ENCODE measurements at places on chromosomes 3 and 15. TPM values are rescaled to one million over a fixed set of nuclear protein-coding genes. Genes with fewer than 3 reads are reported as not detected.

Gene EFCC1
- 12.1 TPM for total RNA-seq

Gene TFRC
- total RNA-seq = 478 TPM

Gene CAPN3
- total RNA-seq = 47.2 TPM

Gene SAMD7
- total RNA-seq = not detected

Gene ZDHHC19
- total RNA-seq = 1.0 TPM

Gene EPHB1
- 3.0 TPM for total RNA-seq

Gene MRPL3
- total RNA-seq = 48.4 TPM

Gene FGF7
- 24.2 TPM for total RNA-seq

Gene ARRDC4
- 52.8 TPM for total RNA-seq

Gene MON1A
- total RNA-seq = 9.7 TPM

Gene POPDC2
- total RNA-seq = 1.5 TPM

Gene AADAC
- 5.6 TPM for total RNA-seq

Gene ZNF80
- total RNA-seq = not detected

Gene AHSG
- not detected for total RNA-seq

DNA sequence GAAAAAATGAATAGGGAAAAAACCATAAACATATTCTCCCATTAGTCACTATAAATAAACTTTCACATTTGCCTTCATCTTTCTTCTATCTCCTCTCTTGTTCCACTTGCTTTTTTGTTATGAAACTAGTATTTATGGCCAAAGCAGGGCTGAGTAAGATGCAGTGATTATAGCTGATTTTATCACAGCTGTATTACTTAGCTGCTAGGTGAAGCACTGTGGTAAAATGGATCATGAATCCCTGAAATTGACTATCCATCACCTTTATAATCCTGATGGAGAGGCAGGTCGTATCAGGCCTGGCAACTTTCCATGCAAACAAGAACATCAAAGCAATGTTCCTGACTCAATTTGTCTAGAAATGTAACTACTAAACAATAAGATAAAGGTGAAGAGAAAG is 471.6 kb downstream of the TUSC7 start:
- no peak for DNase-seq

DNA sequence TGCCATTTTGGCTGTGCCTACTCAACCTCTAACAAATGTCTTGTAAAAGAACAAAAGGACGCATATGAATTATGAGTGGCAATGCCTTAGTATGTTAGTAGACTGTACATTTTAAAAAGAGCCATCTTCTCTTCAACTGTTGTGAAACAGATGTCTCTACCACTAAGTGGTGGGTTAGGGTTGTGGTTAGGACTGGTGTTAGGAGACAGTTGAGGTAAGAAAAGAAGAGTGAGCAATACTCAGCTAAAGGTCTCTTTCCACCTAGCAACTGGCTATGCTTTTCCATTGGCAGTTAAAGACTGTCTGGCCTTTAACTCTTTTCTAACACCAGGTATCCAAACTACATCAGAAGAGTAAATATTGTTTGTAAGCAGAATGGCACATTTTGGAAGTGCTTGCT is 221.7 kb upstream of the TBC1D5 start:
- no peak for DNase-seq

DNA sequence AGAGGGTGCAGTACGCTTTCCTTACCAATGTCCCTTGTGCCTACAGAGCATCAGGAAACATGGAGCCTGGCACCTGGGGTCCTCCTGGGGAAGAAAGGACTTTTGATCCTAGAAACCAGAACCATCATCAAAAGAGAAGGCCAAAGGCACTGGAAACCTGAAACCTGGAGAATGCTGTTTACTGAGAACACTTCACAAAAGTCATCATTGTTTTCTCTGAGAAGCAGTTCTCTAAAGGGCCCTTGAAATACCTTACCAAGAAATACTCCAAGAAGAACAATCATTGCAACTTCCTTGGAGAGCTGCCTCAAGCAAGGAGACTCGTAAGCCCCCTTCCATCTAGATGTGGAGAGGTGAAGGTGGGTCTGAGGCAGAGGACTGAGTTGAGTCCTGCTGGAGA is 66.0 kb downstream of the TLE3 start:
- no peak for DNase-seq

GRCh38 chr3:12558706-12559105 is 1.8 kb downstream of the MKRN2 start:
- DNase-seq = no peak

- DNase-seq = no peak
These were observed 246.5 kb downstream of the LRRN1 start for GRCh38 chr3:4045756-4046155.

GRCh38 chr15:70617076-70617910 is 146.1 kb downstream of the UACA start:
- DNase-seq = no peak

GRCh38 chr3:10286596-10287295 is 6.0 kb downstream of the GHRL start:
- DNase-seq = no peak

GRCh38 chr3:17894434-17895060 is 152.1 kb upstream of the TBC1D5 start:
- DNase-seq = peak; percentile 50

DNA sequence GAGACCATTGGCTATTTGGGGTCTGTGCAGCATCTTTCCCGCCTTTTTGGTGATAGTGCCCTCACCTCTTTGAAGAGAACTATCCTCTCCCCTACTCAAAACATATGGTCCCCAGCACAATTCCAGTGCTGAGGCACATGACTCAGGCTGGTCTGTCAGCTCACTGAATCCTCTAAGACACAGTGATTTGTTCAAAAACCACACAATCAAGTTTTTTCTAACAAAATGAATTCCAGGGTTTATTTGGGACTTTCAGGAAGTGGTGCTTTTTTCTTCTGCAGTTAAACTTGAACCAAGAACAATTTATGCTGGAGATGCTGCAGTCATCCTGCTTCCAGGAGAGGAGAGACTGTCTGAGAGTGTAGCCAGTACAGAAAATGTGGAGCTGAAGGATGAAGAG is 142.5 kb upstream of the LMCD1 start:
- no peak for DNase-seq

DNA sequence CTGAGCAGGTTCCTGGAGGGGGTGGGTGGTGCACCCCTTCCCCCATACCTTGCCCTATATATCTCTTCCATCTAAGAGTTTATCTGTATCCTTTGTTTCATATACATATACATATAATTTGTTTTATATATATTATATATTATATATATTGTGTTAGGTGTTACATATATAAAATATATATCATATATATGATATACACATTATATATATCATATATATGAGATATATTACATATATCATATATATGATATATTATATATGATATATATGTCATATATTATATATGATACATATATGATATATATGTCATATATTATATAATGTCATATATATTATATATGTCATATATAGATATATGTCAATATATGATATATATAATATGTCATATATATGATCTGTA is 31.1 kb downstream of the EXD1 start:
- no peak for DNase-seq

DNA sequence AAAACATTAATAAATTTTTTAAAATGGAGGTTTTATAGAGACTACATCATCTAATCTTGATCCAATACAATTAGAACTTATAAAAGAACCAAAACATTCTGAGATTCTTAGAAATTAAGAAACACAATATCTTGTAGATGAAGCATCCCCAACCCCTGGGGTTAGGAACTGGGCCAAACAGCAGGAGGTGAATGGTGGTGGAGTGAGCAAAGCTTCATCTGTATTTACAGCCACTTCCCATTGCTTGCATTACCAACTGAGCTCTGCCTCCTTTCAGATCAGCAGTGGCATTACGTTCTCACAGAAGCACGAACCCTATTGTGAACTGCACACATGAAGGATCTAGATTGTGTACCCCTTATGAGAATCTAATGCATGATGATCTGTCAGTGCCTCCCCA is 36.3 kb downstream of the KNL1 start:
- no peak for DNase-seq

- no peak for DNase-seq
These were observed 5.6 kb downstream of the TMEM40 start for GRCh38 chr3:12753275-12754028.

GRCh38 chr15:47964229-47964628 is 156.6 kb upstream of the SLC24A5 start:
- no peak for DNase-seq

GRCh38 chr15:59453474-59454215 is 15.7 kb downstream of the FAM81A start:
- DNase-seq = no peak

- DNase-seq = no peak
These were observed 433.5 kb upstream of the PPP2R3A start for GRCh38 chr3:135532021-135532420.

DNA sequence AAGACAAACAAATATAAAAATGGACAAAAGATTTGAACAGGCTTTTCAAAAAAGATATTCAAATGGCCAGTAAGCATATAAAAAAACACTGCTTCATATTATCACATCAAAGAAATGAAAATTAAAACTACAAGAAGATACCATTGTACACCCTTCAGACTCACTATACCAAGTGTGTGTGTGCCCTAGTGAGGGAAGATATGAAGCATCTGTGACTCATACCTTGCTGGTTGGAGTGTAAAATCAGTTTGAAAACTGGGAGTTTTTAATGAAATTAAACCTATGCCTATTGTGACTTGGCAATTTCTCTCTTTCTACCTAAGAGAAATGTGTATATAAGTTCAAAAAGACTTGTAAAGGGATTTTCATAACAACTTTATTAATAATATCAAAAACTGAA is 23.5 kb upstream of the SLC15A2 start:
- no peak for DNase-seq

DNA sequence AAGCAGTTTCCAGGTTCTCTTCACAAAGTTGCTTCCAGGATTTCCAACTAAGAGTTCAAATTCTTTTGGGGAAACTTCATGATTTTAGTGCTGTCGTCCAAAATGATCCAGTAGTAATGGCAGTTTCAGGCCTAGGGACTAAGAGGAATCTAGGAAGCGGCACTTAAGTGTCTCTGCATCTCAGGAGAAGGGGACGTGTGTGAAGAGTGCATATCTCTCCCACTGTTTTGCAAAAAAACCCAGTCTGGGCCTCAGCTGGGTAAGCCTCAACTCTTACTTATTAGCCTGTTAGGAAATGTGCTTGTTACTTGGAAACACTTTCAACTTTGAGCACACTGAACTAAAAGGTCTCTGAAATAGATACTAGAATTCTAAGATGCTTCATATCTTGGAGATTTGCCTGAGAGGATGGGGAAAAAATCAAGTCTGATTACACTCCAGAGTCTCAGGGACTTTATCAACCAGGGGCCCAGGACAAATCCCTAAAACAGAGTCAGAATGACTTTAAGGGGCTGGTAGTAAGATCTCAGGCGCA is 81.8 kb downstream of the WDR76 start:
- no peak for DNase-seq

DNA sequence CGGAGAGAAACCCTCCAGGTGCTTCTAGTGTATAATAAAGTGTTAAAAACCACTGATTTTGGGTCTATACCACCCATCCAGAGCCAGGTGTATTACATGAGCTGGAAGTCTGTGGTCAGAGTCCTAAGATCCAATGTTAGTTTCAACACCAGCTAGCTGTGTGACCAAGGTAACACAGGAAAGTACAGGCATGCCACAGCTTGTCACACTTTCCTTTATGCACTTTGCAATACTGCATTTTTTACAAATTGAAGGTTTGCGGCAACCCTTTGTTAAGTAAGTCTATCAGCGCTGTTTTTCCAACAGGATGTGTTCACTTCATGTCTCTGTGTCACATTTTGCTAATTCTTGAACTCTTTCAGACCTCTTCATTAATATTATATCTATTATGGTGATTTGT is 201.3 kb upstream of the PRICKLE2 start:
- no peak for DNase-seq

GRCh38 chr3:195823999-195824398 is 12.3 kb upstream of the MUC4 start:
- DNase-seq = peak; percentile 76

- no peak for DNase-seq
These were observed 640 bp downstream of the POPDC2 start for GRCh38 chr3:119659606-119660291.

- no peak for DNase-seq
These were observed 192.2 kb upstream of the THRB start for GRCh38 chr3:24686808-24687207.

DNA sequence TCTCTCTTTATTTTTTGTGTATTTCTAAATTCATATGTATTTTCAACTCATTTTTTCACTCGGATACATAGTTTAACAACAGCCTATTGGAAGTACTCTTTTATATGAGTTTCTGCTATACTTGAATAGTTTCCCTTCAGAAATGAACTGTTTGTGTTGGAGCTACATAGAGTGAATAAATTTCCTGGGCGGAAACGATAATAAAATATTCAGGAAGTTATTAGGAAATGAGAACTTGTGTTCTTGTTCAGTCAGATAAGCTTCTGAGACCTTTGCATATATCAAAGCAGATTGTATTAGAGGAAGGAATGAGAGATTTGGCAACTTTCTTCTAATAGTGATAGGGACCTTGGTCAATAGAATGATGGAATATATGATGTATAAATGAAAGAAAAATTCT is 27.3 kb downstream of the NEO1 start:
- DNase-seq = no peak

- DNase-seq = no peak
These were observed 146.4 kb downstream of the EPHA6 start for GRCh38 chr3:96960661-96961330.

DNA sequence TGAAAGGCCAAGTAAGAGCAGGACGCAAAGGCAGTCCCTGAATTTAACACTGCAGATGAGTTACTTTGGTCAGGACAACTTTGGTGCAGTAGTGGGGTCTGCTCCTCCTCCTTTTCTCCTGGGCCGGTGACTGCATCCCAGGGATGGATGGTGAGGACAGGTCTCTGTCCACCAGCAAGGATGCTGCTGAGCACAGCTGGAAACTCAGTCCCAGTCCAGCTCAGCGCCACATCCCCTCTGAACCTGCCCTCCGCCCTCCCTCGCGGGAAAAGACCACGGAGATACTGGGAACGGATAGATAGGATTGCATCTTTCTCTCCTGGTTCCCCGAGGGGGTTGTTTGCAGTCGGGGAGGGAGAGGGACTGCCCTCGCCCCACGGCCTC is 13.8 kb downstream of the GRAMD2A start:
- DNase-seq = no peak

- DNase-seq = no peak
These were observed 104.2 kb upstream of the PRR23E start for GRCh38 chr3:127088511-127089351.

DNA sequence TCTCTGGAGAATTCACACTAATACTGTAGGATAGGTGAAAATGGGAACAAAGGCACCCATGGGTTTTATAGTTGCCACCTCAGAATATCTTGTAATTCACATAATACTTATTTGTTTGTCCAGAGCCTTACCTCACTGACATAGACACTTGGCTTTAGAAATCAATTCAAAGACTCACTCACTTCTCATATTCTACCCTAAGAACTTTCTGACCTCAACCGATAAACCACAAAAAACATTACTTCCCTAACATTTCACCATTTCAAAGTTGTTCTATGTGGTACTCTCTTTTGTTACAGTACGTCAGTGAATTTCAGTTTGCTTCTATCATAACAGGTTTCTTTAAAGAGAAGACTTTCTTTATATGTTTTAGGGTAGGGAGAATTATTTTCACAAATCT is 359.3 kb downstream of the IGSF11 start:
- DNase-seq = no peak

DNA sequence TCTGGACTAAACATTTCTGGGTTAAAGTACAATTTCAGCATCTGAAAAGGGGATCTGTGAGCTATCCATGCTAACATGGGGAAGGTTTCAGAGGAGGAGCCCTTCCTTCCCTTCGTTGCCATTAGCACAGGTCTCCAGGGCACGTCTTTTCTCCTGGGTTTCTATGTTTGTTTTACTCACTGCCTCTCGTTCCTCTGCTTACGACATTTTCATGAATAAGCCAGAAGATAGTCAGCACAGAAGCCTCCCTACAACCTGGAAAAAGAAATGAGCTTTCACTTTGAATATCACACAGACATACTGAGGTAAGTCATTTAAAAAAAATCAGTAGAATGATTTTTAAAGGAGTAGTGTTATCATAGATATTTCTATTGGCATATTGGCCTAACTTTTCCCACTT is 117.2 kb upstream of the KCNMB2 start:
- no peak for DNase-seq
